ENCODE measurements at places on chromosomes 5 and 9.

DNA sequence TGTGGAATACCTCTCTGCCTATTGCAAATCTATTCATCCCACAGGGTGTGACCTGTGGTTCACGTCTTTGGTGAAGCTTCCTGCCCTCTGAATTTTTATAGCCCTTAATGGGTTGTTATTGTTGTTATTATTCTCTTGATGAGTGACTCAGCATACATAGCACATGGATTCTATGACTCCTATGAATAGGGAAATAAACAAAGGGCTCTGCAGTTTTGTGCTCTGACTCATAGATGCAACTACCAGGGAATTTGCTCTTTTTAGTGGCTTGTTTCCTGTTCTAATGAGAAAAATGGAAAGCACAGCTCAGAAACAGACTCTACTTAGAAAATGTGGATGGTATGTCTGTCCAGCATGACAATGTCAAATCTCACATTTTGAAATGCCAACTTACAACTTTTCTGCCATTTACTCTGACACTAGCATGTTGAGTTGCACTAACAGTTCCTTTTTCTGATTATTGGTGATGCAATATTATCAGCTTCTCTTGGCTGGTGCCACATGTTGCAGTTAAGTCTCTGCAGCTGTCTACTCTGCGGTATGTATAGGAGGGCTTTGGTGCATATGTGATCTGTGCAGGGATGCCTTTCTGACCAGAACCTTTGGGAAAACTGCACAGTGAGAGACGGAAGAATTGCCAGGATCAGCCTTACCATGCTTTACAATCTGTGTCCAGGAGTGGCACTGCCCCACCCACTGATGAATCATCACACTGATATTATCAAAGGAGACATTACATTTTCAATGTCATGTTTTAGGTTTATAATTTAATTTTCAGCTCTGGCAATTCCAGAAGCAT lies 996.4 kb upstream of the WWC1 start:
- DNase-seq, result no peak

GRCh38 chr5:91053741-91054025 lies 329.4 kb downstream of the ARRDC3 start:
- DNase-seq, result no peak

- DNase-seq, result no peak
These were observed 553.0 kb upstream of the GRAMD2B start for GRCh38 chr5:125870256-125870655.

DNA sequence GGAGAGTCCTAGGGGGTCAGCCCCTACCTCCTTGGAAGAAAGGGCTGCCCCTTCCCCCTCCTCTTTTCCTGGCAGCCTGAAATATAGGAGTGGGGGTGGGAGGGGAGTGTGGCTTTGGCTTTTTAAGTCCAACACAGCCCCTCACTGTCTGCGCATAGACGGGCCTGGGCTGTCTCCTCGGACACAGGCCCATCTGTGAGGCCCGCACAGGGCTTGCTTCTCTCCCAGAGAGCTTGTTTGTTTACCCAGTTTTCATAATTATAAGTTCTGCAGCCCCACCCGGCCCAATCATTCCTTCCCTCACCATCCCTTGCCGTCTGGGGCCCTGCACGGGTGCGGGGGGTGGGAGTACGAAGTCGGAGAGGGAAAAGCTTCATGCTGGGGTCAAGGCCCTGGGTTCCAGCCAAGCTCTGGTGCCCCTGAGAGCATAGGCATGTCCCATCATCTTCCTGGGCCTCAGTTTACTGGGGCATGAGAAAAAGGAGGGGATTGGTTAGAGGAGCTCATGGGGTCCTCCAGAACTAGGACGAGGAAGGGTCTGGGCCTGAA lies 54.0 kb upstream of the STXBP1 start:
- DNase-seq, result no peak

- DNase-seq, result no peak
These were observed 29.9 kb upstream of the DMRTA1 start for GRCh38 chr9:22416692-22417060.

- no peak for DNase-seq
These were observed 37.2 kb upstream of the COL15A1 start for GRCh38 chr9:98906273-98907040.

- no peak for DNase-seq
These were observed 32.2 kb downstream of the CWC27 start for GRCh38 chr5:64800926-64801325.

- no peak for DNase-seq
These were observed 168.6 kb downstream of the MPDZ start for GRCh38 chr9:13110766-13111417.

Data from natural killer cell (primary cell).